Esophagus squamous epithelium (tissue), 5 donors: ENCODE measurements at places on chromosomes 5 and 9.

DNA sequence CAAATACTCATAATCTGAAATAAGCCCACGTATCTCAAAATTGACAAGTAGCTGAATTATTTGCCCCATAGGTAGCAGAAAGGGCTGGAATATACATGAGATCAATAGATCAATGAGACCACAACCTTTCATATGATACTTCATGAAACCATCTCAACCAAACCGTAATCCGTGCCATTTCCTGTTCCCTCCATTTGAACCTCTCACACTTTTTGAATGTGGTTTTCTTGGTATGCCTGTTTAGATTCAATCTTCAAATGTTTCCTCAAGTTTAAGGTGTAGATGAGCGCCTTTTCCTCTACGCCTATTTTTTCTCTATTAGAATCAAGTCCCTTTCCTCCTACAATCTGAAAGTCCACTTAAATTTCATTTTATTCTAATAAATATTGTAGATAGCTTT is 805.5 kb downstream of the EFNA5 start:
- no peak for DNase-seq

DNA sequence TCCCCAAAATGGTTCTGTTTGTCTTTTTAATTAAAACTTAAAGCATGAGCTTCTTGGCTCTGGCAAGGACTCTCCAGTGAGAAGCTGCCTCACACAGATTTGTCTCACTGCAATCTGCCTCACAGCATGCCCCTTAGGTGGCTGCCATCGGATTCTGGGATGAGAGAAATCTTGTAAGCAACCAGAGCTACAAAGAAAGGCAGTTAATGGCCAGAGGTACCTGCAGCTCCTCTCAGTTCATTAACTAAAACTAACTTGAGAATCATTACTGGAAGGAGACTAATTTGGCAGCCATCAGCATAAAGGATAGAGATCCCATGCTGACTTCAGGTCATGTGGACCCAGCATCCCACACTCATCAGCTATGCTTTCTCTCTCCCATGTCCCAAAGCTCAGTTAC is 220.6 kb upstream of the DMAC1 start:
- no peak for DNase-seq

DNA sequence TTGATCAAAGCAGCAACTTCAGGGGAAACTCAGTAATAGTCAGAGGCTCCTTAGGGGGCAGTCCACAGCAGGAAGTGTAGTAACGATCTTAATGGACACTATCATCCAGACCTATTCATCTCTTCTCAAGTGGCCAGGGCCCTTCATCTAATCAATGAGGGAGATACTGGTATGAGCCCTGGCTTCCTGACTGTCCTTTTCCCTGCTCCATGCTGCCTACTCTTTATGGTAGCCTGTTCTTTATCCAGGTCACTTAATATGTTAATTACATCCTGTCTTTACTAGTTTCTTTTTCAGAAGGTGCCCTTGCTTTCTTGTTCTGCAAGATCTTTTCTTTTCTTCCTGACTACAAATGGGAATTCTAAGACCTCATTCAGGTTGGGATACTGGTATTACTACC is 197.1 kb downstream of the CAVIN4 start:
- DNase-seq = no peak

DNA sequence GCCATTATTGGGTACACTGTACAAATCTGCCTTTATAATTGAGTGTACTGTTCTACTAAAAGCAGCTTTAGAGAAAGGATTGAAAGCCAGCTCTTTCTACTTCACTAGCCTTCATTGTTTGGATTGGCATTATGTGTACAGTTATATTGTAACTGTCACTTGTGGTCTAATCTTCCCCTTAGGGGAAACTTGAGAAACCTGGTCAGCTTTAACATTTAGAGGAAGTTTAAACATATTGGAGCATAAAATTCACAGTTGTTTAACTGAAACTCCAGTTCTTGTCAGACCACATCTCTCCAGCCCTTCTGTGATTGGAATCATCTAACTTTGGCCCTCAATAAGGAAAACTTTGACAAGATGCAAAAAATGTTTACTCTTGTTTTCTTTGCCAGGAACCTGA is 24.6 kb downstream of the PIK3R1 start:
- no peak for DNase-seq

- DNase-seq = no peak
Measured at GRCh38 chr9:117098331-117098730, 316.5 kb downstream of the ASTN2 start.

DNA sequence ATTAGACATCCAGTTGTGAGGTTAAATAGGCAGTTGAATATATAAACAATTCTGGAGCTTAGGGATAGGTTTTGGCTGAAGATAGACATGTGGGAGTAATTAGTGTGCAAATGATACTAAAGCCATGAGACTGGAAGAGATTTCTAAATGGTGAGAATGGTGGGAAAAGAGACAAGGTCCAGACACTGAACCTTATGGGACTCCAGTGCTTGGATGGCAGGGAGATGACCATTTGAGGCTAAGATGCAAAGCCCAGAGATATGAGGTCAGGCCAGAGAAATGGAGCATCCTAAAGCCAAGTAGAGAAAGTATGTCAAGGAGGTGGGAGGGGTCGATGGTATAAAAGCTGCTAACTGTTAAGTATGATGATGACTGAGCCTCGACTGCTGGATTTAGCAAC is 115.6 kb downstream of the SEMA5A start:
- no peak for DNase-seq

DNA sequence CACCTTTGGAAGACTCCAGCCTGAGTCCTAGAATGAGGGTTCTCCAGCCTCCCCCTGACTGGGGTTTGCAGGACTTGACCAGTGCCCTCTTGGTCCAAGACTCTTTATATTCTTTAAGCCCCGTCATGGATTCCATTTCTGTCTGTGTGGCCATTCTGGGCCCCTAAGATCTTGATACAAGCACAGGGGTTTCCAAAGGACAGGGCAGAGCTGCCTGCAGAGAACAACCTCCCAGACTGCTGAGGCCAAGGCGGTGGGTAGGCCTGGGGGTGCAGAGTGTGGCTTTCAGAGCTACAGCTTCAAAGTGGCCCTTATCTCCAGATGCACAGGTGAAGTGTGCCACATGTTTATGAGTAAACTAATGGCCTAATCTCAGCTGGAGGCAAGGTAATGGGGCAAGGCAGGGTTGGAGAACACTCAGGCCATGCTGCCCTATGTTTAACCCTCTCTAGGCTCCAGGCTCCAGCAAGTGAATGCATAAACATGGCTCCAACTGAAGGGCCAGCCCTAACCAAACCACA is 32.1 kb downstream of the FOXI1 start:
- no peak for DNase-seq

GRCh38 chr9:81906671-81907070 is 21.6 kb upstream of the SPATA31D4 start:
- DNase-seq = no peak

- DNase-seq = no peak
Measured at GRCh38 chr9:79259858-79260257, 311.9 kb upstream of the TLE4 start.

GRCh38 chr5:141747152-141748141 is 65.4 kb upstream of the ARAP3 start:
- DNase-seq = no peak

GRCh38 chr5:132224716-132225115 is 2.9 kb downstream of the P4HA2 start:
- DNase-seq = no peak

GRCh38 chr9:78370991-78371390 is 74.1 kb downstream of the PSAT1 start:
- no peak for DNase-seq

- DNase-seq = no peak
Measured at GRCh38 chr5:172713113-172713808, 57.7 kb downstream of the DUSP1 start.

- DNase-seq = no peak
Measured at GRCh38 chr9:85290019-85290418, 451.7 kb downstream of the AGTPBP1 start.

GRCh38 chr9:18020121-18020745 is 441.4 kb downstream of the SH3GL2 start:
- no peak for DNase-seq

- no peak for DNase-seq
Measured at GRCh38 chr5:172095368-172096206, 89.1 kb upstream of the FBXW11 start.

- no peak for DNase-seq
Measured at GRCh38 chr5:33852319-33852718, 39.5 kb downstream of the ADAMTS12 start.

GRCh38 chr5:42309865-42310264 is 113.4 kb upstream of the GHR start:
- no peak for DNase-seq

DNA sequence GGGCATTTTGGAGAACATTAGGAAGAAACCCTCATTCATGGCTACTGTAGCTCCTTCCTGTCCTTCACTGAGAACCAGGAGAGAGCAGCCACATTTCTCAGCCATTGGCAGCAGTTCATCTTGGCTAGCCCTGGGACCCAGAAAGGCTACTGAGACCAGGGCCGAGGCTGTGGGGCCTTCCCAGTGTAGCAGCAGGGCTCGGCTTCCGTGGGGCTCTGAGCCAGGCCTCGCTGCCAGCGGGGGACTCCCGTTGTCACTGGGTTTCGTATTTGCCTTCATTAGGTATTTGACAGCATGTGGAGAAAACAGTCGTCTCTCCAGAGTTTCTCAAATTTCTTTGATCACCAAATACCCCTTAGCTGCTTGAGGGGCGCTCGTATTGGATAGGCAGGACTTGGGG is 37.3 kb upstream of the PRDM12 start:
- DNase-seq = no peak

DNA sequence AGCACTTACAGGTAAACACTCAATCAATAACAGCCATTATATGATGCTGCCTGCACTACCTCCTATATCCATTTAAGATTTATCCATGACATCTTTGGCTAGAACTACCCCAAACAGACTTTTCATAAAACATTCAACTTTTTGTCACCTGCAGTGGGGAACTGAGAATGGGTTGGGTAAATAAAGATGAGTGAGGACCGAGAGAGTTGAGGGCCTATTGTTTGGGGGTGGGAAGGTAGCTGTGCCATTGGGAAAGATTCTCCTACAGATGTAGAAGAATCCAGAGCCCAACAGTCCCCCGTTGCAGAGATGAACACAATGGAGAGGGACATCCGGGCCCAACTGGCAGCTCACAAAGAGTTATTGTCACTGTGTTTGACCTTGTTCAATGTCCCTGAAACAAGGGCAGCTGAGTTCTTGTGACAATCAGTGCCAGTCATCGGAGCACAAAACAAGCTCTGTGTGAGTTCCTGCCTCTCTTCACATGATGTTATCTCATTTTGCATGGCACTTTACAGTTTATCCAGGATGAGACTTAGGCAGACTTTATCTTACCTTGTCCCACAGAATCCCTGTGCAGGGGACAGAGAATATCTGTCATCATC is 11.5 kb upstream of the SLC31A2 start:
- no peak for DNase-seq

DNA sequence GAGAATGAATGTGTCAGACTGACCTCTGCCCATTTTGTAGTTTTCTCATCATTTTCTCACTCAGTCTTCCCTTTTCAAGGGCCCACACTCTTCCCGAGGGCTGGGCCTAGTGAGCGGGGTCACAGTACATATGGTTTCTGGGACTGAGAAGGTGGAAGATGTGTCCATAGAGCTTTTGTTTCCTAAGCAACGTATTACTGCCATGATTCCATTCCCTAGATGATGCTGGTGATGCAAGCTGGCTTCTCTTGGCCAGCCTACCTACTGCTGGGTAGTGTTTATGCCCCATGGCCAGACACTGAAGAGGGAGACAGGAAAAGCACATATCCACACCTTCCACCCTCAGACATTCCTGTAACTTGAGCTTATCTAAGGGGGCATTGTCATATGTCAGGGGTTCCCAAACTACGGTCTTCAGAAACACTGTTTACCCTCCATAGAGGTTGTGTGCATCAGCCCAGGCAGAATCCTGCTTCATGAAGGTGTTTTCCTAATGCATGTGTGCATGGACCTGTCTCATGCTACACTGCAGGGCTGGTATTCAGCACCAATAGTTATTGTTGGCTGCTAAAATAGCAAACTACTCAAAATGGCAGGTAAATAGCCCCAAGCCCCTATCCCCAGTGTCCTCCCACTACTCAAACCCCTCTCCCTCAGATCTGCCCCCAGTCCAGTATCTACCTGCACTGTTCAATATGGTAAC is 9.5 kb downstream of the IRF1 start:
- no peak for DNase-seq

DNA sequence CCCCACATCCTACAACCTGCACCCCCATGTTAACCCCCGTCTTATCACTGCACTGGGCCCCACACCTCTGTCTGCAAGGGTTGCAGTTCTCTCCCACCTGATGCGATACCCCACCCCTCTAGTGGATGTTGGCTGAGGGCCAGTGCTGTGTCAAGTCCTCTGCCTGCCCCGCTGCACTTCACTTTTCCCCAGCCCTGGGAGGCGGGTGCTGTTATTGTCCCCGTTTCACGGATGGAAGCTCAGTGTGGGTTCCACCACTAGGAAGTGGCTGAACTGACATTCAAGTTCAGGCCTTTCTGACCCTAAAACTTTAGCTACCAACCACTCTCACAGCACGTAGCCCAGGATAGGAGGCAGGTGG is 3.5 kb downstream of the SNCB start:
- DNase-seq = no peak

DNA sequence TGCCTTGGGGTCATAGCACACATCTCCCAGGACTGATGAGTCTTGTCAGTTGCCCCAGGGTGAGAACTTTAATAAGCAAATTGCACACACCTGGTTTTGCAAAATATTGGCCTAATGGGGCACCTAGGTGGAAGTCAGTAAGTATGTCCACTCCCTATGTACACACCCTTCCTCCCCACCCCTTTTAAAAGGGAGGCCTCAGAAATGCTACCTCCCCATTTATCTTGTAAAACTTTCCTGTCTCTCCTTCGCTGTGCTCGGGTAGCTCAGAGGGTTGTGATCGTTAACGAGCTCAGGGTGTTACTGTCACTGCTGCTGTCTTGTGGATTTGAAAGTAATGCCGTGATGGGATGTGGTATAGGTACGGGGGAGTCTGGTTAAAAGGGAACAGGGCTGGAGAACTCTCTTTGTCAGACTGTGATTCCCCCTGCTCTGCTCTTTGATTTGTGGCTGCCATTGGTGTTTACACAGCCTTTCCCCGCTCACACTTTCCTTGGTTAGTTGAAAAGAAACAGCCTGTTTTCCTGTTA is 26.2 kb downstream of the ZNF462 start:
- DNase-seq = no peak

DNA sequence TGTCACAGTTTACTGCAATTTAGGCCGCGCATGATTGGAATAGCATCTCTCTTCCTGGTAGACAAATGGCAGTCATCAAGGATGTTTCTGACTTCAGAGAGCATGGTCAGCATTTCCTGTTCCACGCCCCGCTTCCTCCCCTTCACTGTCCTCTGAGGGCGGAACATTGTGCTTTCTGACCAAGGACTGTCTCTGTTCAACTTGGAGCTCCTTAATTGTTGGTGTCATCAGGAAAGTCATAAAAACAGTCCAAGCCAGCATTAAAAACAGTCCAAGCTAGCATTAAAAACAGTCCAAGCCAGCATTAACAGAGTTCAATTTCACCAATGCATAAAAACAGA is 301.3 kb upstream of the IRX4 start:
- DNase-seq = no peak

- no peak for DNase-seq
Measured at GRCh38 chr5:140345919-140346347, 470 bp downstream of the HBEGF start.

- DNase-seq = no peak
Measured at GRCh38 chr9:133957328-133957727, 34.8 kb downstream of the VAV2 start.

- DNase-seq = no peak
Measured at GRCh38 chr9:136484153-136485048, 1.6 kb upstream of the SEC16A start.

GRCh38 chr5:180375291-180375690 is 22.2 kb upstream of the GFPT2 start:
- no peak for DNase-seq

- no peak for DNase-seq
Measured at GRCh38 chr5:151569132-151570046, 21.7 kb downstream of the FAT2 start.
